Daoy (cell line): ENCODE measurements at places on chromosomes 16 and 17.

GRCh38 chr17:33073416-33073815 is 81.8 kb downstream of the SPACA3 start:
- DNase-seq = no peak

- DNase-seq = peak; percentile 28
Measured at GRCh38 chr16:56013962-56014552, 138.9 kb upstream of the CES5A start.

DNA sequence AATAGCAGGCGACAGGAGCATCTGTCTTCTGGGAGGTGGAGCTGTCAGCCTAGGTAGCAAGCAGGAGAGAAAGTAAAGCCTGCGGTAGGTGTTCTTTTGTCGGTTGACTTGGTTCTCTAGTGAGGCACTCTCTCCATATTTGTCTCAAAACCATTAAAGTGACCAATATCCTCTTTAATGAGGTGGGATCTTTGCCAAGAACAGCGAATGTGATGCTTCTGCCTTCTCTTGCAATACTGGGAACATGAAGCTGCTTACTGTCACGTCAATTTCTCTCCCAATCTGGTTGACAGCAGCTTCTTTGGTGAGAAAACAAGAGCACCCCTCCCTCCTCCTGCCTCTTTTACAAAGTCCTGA is 176.7 kb downstream of the ABCC12 start:
- no peak for DNase-seq

- peak; percentile 43 for DNase-seq
Measured at GRCh38 chr17:51461578-51462004, 201.2 kb downstream of the UTP18 start.

GRCh38 chr16:84323606-84324005 is 28.9 kb downstream of the WFDC1 start:
- no peak for DNase-seq

- no peak for DNase-seq
Measured at GRCh38 chr16:3488801-3489200, 6.5 kb downstream of the C16orf90 start.

DNA sequence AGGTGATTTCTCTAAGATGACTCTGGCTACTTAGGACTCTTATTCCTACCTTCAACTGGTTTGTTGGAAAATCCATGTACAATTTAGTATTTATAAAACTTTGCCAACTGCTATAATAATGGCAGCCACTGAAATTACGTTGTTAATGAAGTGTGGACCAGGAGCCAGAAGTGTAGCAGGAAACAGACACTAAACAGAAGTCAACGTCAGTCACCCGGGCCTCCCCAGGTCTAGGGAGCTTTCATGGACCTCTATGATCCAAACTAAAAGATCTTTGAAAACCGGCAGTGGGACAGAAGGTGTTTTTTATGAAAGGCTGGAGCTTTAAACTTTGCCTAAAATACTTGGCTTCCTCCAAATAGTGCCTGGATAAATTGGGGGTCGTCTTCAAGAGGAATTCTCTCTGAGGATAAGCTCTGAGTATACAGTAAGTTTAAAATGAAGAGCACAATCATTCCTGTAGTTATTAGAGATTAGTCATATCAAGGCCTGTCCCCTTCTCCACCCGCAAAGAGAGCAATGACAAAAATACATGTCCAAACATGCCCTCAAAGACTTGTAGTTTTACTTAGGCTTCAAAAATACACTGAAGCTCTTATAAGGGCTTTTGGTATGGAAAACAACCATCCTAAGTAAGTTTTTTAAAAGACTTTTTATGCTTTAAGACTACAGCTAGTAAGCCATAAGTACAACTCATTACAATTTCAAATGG is 34.6 kb downstream of the DCUN1D3 start:
- no peak for DNase-seq

DNA sequence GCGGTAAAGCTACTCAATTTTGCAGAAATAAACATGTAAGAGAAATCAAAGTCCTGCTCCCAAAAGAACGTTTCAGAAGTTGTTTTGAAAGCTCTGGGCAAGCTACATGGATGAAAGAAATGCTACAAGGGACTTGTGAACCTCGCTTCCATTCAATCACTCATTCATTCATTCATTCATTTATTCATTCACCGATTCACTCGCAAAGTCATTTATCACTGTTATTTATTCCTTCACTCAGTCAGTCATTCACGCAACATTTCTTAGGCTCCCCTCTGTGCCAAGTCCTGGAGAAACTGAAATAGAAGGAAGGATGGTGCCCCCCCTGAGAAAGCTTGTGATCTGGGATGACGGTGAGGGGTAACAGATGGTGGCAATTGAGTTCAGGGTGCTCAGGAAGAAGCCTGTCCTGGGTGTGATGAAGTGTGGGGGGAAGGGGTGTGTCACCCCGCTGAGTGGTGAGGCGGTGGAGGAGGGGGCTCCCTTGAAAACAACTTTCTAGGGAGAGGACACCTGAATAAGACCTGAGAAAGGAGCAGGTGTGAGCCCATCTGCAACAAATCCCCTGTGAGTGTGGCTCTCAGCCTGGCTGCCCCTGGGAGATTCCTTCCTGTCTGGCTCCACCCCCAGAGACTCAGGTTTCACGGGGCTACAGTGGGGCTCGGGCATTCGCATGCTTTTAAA is 36.3 kb upstream of the PRSS54 start:
- DNase-seq = peak; percentile 11

DNA sequence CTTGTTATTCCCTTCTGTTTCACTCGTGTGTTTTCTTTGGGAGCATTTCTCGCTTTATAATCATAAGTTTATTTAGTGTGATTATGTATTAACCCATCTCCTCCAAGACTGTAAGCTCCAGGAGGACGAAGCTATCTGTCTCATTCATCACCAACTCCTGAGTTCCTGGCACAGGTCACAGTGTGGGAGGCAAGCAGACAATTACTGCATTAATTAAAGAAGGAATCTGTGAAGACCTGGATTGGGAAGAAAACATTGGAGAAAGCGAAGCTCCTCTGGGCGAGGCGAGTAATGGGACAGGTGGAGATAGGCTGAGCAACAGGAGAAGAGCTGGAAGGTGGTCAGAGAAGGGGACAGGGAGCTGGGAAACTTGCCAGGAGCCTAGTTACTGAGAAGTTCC is 7.8 kb upstream of the CAMKK1 start:
- no peak for DNase-seq

- no peak for DNase-seq
Measured at GRCh38 chr17:77640916-77641605, 317.4 kb upstream of the TNRC6C start.

DNA sequence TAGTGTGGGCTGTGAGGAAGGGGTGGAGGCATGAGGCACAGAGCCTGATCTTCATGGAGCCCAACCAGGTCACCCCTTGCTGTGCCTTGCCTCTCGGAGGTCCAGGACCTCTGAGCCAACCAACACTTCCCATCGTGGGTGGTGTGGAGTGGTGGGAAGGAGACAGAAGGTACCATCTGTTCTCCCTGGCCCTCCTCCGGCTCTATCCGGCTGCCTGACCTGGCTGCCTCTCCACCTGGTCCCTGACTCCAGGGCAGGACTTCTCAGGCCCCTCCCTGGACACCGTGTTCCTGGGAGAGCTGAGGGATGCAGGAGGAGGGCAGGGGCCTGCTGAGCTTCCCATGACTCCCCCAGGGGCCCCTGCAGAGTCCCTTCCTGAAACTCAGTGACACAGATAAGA is 3.9 kb downstream of the PDK2 start:
- DNase-seq = no peak

- DNase-seq = no peak
Measured at GRCh38 chr16:60127196-60127595, 1393.1 kb upstream of the GOT2 start.

- DNase-seq = peak; percentile 47
Measured at GRCh38 chr17:44522883-44523671, 19.9 kb upstream of the GPATCH8 start.
